ENCODE measurements at places on chromosomes 5 and 9.

GRCh38 chr9:120870206-120870605 is 6.8 kb downstream of the PHF19 start:
- DNase-seq: no peak

DNA sequence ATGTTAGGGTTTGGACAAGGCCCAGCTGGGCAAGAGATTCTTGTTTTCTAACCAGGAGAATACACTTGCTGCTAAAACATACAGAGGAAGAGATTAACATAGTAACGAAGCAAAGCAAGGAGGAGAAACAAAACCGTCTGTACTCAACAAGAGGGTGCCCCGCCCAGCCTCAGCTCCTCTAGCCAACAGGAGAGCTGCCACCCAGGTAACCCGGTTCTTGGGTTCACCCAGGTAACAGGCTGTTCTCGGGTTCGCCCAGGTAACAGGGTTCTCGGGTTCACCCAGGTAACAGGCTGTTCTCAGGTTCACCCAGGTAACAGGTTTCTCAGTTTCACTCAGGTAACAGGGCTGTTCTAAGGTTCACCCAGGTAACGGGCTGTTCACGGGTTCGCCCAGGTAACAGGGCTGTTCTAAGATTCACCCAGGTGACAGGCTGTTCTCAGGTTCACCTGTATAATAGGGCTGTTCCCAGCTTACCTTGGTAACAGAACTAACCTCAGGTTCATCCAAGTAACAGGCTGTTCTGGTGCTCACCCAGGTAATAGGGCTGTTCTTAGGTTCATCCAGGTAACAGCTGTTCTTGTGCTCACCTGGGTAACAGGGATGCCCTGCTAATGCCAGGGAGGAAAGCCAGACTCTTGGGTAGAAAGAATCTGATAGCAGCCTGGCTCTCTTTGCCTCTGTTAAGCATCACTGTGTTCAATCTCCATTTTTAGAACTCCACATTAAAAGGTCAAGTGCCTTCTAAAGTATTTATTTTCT is 271.6 kb downstream of the SYK start:
- no peak for DNase-seq

GRCh38 chr9:131977109-131977838 is 102.4 kb downstream of the MED27 start:
- DNase-seq: no peak

DNA sequence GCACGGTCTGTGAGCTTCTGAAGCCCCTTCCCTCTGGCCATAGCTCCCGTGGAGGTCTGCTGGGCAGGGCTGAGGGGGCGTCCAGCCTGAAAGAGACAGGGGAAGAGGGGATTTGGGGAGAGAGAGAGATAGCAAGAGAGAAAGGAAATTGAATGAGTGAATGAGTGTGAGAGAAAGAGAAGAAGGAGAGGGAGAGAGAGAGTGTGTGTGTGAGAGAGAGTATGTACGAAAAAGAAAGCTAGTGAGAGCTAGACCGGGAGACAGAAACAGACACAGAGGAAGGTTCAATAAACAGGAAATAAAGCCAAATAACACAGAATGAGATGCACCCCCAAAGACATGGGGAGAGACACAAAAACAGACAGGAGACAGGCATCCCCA is 37.4 kb downstream of the PAX5 start:
- no peak for DNase-seq

Data from NCI-H2081 treated with DMSO at 0.1 percent for 48 hours (cell line).